ENCODE measurements at places on chromosomes 12 and 14. TPM values are rescaled to one million over a fixed set of nuclear protein-coding genes. Genes with fewer than 3 reads are reported as not detected.

Gene AKT1
- 233 TPM for total RNA-seq

Gene GLIPR1
- 60.0 TPM for total RNA-seq

Gene PSMA6
- total RNA-seq: 217 TPM

Gene PTPN21
- 14.2 TPM for total RNA-seq

Gene PCNX4
- 138 TPM for total RNA-seq

Gene REP15
- total RNA-seq: 1.3 TPM

Gene NPFF
- not detected for total RNA-seq

Gene DBX2
- total RNA-seq: not detected

Gene LETMD1
- total RNA-seq: 25.8 TPM

Gene DNAI7
- not detected for total RNA-seq

Gene NPAS3
- total RNA-seq: 0.86 TPM
